ENCODE measurements at places on chromosomes 6 and 20.

GRCh38 chr20:55793986-55794385, 211.3 kb downstream of the CBLN4 start:
- DNase-seq, result no peak

DNA sequence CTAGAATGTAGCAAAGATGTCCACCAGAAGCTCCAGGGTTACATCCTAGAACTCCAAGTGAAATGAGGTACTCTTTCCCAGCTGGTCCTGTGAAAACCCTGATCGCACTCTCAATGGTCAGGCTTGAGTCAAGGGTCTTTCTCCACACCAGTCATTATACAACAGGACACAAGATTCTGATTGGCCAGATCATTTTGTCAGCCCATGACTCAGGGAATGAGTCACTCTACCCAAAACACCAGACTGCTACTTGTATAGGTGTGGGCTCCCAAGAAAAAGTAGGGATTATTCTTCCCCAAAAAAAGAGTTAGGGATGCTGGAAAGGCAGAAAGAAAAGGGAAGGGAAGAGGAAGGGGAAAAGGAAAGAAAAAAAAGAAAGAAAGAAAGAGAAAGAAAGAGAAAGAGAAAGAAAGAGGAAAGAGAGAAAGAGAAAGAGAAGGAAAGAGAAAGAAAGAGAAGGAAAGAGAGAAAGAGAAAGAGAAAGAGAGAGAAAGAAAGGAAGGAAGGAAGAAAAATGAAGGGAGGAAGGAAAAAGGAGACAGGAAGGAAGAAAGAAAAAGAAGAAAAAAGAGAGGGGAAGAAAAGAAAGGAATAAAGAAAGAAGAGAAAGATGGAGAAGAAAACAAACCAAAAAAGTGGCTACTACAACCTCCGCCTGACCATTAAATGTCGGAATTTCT, 30.5 kb downstream of the ANKEF1 start:
- peak; percentile 18 for DNase-seq

- no peak for DNase-seq
Measured at GRCh38 chr6:124490122-124490521, 472.1 kb upstream of the RNF217 start.

DNA sequence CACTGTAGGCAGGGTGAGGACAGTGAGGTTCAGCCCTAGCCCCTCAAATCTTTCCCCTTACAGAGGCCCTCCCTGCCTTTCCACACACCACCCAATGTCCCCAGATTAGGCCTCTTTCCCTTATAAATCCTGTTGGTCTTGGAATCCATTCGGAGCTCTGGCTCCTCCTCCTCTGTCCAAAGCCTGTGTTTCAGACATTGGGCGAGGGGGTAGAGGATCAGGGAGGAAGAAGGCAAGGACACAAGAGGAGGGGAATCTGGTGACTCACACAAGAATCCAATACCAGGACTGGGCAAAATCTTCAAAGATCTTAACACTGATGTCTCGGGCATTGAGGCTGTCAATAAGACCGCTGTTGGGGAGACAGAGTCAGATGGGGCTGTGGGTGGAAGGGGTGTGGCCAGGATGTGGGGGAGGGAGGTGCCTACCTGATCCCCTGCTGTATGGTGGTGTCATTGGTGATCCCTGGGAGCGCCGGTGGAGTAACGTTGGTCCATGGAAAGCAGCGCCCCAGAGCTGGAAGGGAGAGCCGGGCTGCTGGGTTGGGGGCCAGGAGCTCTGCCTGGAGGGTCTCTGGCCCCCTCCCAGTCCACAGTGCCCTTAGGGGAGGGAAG, 7.6 kb downstream of the SLC44A4 start:
- no peak for DNase-seq

- no peak for DNase-seq
Measured at GRCh38 chr20:1724901-1725300, 67.3 kb upstream of the SIRPG start.

- DNase-seq, result no peak
Measured at GRCh38 chr6:168157272-168158212, 78.5 kb upstream of the FRMD1 start.

DNA sequence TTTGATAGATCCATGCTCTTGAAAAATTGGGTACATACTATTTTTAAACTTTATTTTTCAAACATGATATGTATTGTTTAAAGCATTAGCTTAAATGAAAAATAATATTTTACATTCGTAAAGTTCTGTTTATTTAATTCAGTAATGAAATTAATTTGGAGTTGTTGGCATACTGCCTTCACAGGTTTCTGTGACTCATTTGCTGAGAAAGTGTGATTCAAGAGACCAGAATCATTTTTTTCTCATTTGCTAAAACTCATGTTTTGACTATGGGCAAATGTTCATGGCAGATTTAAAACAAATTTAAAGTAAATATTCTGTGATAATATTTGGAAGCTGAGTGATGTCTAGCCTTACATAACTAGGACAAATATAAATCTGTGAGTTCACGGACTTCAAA, 230.4 kb downstream of the BCKDHB start:
- DNase-seq, result no peak

DNA sequence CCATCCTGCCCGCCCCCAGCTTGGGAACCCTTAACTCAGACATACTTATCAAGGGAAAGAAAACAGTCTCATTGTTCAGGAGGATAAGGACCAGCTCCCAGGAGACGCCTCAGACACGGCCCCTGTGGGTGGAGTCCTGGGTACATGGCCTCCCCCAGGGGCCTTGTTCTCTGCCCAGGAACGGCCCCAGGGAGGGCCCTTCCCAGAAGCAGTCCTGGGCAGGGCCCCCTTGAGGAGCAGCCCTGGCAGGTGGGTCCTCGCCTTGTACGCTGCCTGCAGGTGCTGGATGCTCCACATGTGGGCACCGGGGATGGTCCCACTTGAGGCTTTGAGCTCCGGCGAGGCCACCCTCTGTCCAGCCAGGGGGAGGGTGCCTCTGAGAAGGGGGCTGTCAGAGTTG, 4.5 kb upstream of the GATA5 start:
- no peak for DNase-seq

DNA sequence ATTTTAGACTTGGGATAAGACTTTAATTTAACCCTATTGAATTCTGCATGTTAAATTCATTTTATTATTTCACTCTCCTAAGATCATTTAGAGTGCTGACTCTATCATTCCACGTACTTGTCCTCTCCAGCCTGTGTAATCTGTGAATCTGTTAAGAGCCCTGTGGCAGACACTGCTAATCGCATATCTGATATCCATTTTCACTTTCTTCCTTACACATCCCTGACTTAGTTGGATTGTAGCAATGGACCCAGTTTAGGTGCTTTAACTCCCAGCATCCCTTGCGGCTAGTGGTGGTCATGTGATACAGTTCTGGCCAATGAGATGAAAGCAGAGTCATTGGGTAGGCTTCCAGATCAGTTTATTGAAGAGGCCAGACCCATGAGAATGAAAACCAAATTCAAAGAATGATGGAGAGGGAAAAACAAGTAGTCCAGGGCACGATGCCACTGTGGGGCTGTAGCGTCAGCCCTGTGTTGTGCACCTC, 57.2 kb upstream of the SOX4 start:
- DNase-seq, result no peak

DNA sequence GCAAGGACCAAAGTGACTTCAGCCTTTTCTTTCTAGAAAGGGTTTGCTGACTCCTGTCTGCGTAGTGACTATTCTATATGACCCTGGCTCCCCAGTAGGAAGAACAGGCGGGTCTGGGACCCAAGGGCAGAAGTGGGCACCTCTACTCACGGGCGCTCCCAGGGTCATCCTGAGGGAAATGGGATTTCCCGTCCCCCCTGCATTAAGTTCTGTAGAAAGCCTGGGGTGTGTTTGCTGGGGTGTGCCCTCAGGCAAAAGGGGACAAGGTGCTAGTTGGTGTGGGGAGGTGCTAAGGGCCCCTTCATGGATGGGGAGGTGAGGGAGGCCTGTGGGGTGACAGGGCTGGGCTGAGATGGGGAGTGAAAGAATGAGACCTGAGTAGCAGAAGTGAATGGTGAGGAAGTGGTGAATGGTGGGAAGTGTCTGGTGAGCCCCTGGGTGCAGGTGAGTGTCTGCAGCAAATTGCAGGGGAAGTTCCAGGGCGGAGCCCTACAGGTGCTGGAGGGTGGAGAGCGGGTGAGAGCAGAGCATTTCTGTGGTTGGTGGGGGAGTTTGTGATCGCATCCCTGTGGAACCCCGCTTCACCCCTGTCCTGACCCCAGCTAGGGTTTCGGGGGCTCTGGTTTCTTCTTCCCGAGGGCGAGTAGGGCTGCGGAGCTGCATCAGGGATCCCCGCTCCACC, 21.1 kb downstream of the RAET1L start:
- DNase-seq, result no peak

DNA sequence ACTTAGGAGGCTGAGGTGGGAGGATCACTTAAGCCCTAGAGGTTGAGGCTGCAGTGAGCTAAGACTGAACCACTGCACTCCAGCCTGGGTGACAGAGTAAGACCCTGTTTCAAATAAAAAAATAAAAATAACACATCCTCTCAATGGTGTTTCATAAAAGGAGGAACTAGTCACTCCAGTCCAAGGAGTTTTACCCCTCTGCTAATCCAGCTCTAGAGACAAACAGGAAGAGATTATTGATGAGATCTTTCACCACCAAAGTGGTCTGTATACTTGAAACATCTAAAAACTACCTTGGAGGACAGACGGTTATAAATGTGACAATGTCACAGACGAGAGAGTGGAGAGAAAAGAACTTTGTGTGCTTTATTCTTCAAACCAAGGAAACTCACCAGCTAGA, 58.2 kb downstream of the PIGU start:
- DNase-seq, result no peak

DNA sequence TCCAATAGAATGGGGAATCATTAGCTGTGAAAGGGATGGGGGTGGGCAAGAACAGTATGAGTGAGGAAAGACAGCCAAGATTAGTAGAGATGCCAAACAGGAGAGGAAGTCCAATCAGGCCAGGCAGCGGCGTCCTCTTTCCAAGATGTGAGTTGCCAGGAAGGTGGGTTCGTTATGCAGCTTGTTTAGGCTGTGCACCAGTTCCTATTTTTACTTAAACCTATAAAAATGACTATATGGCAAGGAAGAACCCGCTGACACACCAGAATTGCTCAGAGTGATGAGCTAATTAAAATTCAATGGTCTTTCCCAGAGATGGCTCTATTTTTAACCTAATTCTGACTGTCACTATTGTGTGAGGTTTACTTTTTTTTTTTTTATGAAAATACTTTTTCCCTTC, 88.2 kb downstream of the SLC22A23 start:
- DNase-seq, result peak; percentile 67

- peak; percentile 81 for DNase-seq
Measured at GRCh38 chr6:117677553-117678141, 2.4 kb downstream of the NUS1 start.

DNA sequence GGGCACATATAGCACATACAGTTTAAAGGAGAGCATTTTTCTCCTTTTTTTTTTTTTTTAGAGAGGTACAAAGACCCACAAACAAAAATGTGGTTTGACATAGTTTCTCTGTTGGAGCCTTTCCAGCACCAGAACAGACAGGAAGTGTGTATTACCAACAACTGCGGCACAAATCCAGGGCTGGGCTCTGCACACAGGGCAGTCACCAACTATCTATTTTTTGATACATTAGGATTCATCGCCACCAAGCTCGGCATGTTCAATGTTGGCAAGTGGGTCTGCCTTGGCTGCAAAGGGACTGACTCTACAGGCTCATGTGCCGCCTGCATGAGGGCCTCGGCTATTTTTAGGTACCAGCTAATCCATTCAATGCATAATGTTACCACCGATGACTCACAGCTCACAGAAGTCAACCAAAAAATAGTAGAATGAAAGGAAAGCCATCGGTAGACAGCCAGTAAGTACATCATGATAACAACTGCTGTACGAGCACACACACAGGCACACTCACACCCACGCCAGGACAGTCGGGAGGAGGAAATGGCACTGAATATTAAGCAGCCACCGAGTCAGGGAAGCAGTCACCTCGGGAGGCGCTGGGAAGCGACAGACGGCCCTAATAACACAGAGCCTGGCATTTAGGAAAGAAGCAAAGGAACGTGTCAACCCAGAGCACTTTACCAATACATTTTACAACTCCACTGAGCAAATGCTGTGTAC, 81.6 kb downstream of the GMPR start:
- peak; percentile 67 for DNase-seq

DNA sequence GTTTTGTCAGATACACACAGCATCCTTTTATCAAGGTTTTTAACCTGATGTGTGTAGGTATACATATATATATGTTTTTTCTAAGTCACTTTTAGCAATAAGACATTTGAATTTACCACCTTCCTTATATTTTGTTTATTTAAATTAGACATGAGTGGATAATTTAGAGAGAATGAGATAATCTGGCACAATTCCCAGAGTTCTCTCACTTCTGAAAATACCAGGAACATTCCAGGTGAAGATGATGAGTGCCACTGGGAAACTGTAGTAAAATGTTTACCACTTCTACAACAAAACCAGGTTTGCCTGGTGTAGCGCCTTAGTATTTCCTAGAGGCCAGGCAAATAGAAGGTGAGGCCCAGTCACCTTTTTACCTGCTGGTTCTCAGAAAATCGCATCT, 189.5 kb downstream of the TMEM242 start:
- no peak for DNase-seq

- DNase-seq, result no peak
Measured at GRCh38 chr6:44156494-44157151, 2.0 kb upstream of the CAPN11 start.

- no peak for DNase-seq
Measured at GRCh38 chr6:130075879-130076460, 57.6 kb downstream of the L3MBTL3 start.

- DNase-seq, result no peak
Measured at GRCh38 chr6:41470029-41470330, 76.2 kb upstream of the FOXP4 start.

- DNase-seq, result no peak
Measured at GRCh38 chr6:10315034-10315433, 99.8 kb downstream of the TFAP2A start.

DNA sequence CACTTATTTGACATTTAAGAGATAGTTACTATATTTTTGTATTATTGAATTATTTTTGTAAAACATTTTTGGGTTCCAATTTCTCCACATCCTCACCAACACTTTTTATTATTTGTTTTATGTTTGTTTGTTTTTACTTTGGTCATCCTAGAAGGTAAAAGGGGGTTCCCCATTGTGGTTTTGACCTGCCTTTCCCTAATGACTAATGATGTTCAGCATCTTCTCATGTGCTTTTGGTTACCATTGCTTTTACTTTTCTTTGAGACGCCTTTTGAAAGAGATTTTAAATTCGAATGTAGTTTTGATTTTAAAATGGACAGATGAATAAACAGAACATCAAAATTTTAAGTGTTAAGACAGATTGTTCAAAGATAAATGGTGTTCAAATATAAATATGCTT, 46.9 kb downstream of the AK9 start:
- DNase-seq, result no peak

GRCh38 chr20:33862709-33863403, 51.7 kb downstream of the CHMP4B start:
- DNase-seq, result no peak

DNA sequence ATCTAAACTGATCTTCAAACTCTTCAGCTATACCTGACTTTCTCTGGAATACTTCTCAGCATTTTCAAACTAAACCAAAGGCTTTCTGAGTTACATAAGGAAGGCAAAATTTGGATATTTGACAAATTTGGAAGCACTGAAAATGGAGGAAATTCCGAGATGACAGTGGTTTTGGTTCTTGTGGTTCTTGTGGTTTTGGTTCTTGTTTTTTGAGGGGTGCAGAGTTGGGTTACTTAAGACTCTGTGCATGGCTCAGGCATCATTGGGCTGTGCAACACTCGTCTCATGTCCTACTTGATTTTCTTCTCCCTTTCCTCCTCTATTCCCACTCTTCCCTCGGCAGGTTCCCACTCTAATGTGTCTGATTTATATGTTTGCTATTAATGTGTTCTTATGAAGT, 78.0 kb downstream of the SLC22A3 start:
- DNase-seq, result no peak
